ENCODE measurements at places on chromosomes 7 and 10.

DNA sequence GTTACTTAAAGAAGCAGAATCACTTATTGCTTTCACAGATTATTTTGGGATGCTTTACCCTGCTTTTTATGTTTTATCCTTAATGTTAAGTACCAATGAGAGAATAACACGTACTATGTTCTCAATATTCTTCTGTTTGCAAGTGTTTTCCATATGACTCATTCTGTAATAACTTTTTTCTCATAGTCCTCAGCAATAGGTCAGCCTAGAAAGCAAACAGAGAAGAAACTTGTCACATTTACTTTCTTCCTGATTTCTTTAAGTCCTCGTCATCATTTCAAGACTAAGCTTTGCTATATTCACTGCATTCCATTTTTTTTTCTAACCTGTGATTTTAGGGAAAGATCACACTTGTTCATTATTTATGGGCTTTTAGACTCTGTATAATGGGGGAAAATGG, 6.8 kb upstream of the AGR2 start:
- DNase-seq, result no peak

GRCh38 chr10:7302930-7303557, 107.8 kb downstream of the SFMBT2 start:
- DNase-seq, result no peak

DNA sequence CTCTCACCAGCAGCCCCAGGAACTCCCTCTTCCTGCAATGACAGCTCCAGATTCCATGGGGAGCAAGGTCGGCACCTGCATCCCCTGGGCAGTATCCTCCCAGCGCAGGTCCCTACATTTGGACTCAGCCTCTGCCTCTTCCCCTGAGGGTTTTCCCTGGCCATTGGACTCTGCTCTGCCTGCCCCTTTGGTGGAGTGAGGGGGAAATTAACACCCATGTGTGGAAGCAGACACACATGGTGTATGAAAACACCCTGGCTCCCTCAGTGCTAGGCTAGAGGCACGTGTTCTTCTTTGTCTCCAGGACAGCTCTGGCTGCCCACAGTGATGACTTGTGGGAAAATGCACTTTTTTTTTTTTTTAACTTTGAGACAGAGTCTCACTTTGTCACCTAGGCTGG, 8.4 kb downstream of the PRF1 start:
- no peak for DNase-seq

- DNase-seq, result no peak
Measured at GRCh38 chr10:17961551-17962422, 10.1 kb downstream of the SLC39A12 start.

DNA sequence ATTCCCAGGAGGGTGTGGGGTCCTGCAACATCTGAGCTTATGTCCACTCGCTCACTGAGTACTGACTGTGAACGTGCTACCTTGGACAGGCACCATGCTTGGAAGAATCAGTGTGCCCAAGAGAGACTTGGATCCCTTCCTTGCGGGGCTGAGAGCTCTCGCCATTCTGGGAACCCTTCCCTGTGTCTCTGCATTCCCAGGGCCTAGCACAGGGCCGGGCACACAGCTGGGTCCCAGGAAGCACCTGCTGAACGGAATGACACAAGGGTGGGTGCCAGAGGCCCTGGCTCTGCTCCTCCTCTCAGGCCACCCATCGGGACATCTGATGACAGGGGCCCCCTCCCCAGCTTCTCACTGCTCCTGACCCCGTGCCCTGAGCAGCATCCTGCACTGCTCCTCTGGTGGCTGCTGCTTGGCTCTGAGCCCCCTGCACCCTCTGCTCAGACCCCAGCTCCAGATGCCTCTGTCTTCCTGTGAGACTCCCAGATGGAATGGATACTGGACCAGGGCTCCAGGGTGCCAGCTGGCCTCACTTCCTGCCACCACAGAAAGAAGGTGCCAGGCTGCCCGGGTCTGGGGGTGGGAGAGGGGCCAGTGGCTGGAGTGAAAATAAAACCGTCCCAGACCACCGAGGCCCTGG, 129.6 kb downstream of the NEURL1 start:
- DNase-seq, result no peak
